NCI-H2081 (cell line): ENCODE measurements at places on chromosomes 3 and 15.

GRCh38 chr15:67997996-67998395 is 56.1 kb upstream of the PIAS1 start:
- no peak for DNase-seq

DNA sequence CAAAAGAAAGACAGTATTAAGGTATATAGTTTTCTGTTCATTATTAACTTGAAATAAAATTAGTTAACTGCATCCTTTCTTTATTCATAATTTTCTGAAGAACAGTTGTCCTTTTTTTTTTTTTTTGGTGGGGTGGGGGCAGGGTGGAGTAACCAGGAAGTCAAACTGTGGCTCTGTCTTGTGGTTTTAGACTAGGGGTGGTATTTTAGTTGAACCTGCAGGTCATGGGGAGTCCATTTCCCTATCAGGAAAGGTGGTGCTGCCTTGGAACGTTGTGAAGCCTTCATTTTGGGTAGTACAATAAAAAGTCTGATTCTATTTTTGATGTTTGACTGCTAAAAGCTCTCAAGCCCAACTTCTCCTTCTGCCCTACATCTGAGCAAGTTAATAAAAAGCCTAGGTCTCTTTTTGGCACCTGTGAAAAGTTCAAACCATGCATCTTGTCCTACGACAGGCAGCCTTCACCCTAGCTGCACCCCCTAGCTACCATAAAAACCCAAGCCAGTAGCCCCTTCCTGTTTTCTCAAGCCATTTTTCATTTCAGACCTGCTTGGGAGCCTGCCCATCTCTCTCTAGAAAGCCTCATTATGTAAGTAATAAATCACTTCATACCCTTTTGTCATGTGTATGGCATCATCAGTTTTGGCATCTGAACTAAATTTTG is 31.2 kb upstream of the RIOX2 start:
- DNase-seq, result no peak

- DNase-seq, result no peak
Observed at GRCh38 chr3:13533885-13534301, 15.0 kb upstream of the FBLN2 start.

DNA sequence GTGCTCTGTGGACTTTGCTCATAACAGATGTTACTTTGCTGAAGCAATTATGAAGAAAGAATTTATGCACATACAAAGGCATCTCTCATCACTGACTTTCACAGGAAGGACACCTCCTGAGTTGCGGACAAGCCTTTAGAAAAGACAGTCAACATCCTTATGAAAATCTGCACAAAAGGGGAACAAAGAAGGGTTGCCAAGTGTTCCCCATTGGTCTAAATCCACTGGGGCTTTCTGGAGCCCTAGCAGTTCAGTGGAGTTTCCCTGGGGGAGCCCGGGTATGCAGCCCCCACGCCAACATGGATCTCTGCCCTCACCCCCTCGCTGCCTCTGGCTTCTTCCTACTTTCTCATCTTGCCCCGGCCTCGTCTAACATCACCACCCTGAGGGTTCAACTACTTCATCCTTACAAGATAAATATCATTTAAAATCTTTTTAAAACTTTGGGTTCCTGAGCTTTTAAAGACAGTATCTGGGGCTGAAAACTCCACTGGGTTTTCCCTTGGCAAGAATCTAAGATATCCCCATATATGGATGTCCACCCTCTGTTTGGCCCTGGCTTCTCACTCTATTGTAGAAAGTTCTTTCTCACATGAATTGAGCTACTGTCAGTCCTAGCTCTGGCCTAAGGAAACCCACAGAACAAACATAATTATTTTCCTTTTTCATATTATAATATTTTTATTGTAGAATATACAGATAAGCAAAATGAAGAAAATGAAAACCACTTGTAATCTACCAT is 207.9 kb upstream of the RGMA start:
- DNase-seq, result no peak

DNA sequence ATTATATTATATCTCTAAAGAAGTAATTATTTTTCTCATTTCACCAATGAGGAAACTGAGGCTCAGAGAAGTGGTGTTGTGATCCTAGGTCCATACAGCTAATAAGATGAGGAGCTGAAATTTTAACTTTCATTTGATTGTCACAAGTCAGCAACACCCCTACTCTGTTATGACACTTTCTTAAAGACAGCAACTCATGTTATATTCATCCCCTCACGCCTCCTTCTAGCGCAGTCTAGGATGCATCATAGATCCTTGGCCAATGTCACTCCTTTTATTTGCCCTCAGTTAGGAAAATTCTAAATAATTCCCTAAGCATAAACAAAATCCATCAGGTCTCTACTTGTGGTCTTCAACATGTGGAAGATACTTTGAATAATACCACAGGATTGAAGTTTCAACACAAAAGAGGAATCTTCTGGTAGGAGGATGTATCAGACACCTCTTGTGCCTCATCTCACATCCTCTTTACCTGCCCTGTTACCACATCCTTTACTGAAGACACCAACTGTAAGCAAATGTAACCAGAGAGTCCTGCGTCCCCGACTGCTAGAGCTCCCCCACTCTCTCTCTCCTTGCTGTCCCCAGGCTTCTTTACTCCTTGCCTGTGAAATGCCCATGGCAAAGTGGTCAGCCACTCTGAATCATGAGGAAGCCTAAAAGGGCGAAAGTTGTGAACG is 53.7 kb downstream of the TRIM42 start:
- no peak for DNase-seq

DNA sequence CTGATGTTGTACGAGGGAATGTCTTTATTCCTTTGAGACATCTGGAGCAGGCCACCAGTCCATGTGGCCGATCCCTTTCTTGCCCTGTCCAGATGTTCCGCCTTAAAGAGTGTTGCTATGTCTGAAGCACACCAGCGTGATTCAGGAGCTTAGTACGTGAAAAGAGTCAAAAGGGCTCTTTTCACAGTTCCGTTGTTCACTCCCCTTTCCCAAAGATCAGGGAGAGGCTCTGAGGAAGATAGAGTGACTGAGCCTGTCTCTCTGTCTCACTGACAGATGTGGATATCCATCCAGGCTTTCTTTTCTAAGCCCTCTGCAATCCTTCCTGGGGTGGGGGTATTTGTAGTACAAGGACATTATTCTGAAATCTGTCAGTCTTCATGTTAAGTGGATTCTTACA is 262.5 kb upstream of the LRTM1 start:
- no peak for DNase-seq

GRCh38 chr3:196867155-196867506 is 589 bp upstream of the SENP5 start:
- peak; percentile 43 for DNase-seq

DNA sequence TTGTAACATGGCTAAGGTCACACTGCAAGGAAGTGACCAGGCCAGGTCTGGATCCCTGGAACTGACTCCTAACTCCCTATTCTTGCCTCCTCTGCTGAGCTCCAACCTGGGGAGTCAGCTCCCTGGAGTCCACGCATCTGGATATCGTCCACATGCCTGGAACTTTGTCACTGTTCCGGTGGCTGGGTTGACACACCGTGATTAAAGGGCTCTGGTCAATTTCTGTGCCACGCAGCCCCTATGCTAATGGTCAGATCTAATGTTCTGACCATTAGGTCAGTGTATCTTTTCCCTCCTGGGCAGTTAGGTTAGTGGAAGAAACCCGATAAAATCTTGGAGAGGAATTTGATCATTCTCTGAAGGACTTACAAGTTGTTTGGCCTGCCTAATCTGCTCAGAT is 1.6 kb upstream of the TPM1 start:
- DNase-seq, result no peak
